ENCODE measurements at places on chromosomes 6 and 20.

DNA sequence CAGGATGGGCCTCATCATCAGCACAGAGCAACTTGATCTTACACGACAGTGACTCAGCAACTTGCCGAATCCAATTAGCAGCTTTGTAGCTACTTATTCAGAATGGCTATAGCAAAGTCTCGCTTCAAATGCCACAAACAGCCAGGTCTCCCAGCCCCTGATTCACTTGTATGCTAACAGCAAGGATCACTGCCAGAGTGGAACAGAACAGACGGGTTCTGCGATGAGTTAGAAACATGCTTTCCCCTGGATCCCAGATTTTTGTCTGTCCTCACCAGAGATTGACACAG is 254.4 kb downstream of the NRN1 start:
- DNase-seq: peak; percentile 37

GRCh38 chr20:32709632-32710121 is 33.6 kb downstream of the COMMD7 start:
- DNase-seq: no peak

- DNase-seq: no peak
Measured at GRCh38 chr20:10051185-10051584, 16.4 kb downstream of the ANKEF1 start.

DNA sequence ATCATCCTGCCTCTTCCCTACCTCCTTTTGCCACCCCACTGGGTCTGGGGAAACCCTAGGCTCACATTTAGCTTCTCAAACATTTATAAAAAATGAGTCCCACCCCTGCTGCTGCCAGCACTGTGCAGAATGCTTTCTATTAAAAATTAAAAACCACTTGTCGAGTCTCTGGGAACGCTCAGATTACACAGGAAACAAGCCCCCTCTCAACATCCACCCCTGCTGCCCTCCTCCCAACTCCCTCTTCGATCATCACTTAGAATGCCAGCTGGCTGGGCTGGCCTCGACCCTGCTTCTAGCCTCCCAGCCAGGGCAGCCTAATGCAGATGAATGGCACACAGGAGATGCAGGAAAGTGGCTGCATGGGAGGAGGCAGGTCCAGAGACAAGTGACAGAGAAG is 75.8 kb downstream of the CDH22 start:
- DNase-seq: no peak

- no peak for DNase-seq
Measured at GRCh38 chr6:14705841-14706377, 540.0 kb upstream of the JARID2 start.

DNA sequence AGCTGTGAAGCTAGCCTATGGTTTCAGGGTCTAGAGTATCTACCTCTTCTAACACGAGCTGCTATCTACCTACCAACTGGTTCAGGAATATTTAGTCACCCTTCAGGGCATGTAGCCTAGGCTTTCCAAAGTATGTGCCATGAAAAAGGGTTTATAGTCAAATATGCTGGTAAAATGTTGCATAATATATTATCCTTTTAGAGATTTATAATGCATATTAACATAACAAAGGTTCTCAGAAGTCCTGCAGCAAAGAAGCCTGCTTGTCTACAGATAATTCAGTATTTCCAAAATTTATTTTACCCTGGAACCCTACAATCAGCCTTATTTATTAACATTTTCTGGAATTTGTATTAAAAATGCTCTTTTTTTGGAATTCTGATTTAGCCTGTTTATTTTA is 56.0 kb downstream of the PRDM13 start:
- no peak for DNase-seq

GRCh38 chr6:125154761-125155135 is 1.2 kb downstream of the TPD52L1 start:
- DNase-seq: peak; percentile 5

DNA sequence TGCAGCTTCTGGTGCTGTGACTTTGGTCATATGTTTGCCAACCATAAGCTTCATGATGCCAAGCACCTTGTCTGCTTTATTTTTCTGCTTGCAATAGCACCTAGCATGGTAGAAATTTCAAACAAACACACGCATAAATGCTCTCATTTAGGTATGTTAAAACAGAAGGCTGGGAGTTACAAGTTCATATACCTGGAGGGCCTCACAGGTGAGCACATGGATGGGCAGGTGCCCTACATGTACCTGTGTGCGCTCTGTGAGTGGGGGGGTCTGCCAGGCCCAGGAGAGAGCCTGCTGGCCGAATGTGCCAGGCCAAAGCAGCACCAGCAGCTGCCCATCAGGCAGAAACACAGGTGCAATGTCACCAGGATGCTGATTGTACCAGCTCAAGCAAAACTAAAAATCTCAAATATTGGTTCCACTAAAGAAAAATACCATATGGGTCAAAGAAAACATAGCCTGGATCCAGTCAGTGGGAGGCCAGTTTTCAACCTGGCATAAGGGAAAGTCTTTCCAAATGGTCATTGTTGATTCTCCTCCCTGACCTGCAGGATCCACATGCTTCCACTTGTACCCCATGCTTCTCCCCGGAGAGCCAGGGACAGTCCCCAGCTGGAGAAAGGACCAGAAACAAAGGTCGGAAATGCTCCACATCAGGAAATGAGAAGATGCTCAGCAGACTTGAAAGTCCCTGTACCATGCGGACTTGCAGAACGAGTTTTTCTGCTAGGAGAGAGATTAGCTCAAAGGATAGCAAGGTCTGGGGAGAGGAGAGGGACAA is 7.2 kb upstream of the PFDN4 start:
- DNase-seq: no peak

All from ELR (cell line).